Stimulated activated CD4-positive, alpha-beta T cell treated with anti-CD3 and anti-CD28 coated beads, Interleukin-15, amount 100 ng/mL, for 1 hour (primary cell): ENCODE measurements at places on chromosomes 1 and 21.

GRCh38 chr1:173241528-173242347, 34.6 kb upstream of the TNFSF4 start:
- DNase-seq, result no peak

DNA sequence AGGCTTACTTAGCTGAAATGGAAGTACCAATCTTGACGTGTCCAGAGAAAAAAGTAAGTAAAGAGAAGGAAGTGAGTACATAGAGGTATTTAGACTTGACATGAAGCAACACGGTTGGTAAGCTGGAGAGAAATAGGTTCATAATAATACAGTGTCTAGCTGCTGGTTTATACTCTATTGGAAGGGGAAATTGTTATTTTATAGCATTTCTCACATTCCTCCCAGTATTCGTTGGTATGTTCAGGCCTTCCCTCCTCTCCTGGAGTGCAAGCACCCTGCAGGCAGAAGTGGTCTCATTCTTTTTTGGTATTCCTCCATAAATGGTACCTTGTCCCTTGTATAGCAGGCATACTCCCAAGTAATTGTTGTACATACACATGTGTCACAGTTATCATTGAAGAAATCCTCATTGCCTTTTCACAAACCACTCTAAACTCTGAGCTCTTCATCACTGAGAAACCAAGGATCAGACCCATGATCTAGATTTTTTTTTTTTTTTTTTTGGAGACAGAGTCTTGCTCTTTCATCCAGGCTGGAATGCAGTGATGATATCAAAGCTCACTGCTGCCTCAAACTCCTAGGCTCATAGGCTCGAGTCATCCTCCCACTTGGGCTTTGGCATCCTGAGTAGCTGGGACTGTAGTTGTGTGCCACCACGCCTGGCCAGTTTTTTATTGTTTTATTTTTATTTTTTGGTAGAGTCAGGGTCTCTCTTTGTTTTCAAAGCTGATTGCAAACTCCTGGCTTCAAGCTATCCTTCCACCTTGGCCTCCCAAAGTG, 9.8 kb upstream of the IPO9 start:
- DNase-seq, result no peak

GRCh38 chr21:17900990-17901385, 81.8 kb upstream of the C21orf91 start:
- DNase-seq, result no peak

DNA sequence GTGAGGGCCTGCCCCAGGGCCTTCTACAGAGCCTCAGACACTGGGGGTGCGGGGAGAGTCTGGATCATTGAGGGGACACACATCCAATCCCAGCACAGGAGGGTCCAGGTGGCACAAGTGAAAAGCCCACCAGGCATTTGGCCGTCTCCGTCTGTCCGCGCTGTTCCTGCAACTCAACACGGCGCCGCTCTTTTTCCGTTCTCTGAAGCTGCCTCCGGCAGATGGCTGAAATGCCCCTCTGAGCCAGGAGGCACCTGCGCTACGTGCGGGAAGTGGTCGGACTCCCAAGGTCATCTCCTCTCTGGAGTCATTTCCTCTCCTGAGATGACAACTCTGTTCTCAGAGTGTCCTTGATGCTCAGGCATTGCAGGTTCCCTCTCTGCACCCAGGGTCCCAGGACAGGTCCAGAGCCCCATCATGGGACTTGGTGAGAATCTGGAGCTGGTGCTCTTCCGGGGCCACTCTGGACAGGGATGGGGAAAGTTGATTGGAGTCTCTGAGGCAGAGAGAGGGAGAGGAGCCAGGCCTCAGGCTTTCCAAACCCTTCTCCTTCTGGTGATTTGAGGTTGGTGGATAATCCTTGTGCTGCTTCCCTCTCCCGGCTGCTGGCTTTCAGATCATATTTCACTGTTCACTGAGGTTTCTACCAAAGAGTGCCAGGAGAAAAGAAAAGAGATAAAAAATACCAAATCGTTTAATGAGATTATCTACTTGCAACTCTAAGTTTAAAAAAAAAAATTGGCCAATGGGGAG, 14.0 kb upstream of the MIXL1 start:
- DNase-seq, result no peak

DNA sequence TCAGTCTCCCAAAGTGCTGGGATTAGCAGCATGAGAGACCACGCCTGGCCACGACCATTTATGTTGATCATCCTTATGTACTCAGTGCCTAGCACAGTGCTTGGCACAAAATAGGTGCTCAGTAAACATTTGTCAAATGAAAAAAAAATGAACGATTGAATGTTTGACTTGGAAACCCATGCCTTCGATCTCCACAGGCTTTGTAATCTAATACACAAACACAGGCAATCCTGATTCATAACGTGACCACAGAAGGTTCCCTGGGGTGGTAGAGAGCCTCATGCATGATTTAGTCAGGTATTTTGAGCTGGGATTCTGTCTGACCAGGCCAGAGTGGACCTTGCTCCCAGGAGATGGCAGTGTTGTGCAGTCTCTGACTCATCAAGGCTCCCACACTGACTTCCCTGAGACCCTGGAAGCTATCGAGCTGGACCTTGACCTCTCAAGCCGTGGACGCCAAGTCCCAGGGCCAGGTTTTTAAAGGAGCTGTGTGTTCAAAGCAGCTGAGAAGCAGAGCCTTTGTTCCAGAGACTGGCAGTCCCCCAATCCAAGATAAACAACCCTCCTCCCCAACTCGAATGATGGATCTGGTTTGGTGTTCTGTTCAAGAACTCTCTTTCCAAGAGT, 81.1 kb downstream of the PGM1 start:
- DNase-seq, result no peak

DNA sequence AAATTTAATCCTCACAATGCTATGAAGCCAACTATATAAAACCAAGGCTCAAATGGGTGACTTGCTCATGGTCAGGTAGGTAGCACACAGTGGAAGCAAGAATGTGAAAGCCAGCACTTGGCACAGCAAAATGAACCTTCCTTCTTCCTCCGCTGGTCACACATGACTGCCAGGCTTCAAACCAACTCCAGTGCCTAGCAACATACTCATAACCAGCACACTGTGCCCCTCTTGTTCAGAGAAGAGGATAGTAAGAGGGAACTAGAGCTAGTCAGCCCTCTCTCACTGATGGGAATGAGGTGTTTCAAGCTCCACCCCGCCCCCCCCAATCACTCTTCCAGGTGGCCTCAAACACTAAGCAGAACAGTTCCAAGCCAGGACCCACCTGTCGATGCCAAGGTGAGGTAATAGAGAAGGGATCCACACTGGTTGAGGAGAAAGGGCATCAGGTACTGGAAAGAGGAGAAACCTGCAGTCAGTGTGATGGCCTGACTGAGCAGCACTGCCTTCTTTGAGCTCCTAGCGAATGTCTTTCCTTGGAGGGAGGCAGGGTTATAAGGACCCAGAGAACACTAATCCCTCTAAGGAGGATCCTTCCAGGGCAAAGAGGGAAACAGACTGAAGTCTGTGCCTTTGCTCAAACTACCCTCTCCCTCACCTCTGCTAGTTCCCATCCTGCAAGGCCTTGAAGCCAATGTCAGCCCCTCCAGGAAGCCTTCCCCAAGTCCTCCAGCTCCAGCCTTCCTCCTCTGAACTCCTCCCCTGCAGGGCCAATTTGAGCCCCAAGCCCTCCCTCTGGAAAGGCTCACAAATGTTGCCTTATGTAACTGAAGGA, 1.2 kb downstream of the TMEM234 start:
- DNase-seq, result no peak

GRCh38 chr1:59427155-59427554, 130.3 kb downstream of the FGGY start:
- no peak for DNase-seq

DNA sequence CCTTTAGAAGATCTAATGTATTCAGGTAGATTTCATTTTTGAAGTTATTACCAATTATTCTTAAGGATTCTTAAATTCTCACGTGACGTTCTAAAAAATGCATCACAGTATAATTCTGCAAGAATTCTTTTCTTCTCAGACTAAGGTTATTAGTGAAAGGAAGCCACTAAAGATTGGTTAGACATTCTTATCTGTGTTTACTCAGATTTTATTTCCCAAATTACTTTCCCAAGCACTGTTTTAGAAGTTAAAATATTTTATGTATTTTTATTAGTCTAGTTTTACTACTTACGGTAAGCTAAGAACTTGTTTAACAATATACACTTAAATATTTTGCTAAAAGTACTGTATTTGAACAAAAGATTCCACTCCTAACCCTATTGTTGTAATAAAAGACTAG, 28.4 kb downstream of the AGO3 start:
- no peak for DNase-seq

DNA sequence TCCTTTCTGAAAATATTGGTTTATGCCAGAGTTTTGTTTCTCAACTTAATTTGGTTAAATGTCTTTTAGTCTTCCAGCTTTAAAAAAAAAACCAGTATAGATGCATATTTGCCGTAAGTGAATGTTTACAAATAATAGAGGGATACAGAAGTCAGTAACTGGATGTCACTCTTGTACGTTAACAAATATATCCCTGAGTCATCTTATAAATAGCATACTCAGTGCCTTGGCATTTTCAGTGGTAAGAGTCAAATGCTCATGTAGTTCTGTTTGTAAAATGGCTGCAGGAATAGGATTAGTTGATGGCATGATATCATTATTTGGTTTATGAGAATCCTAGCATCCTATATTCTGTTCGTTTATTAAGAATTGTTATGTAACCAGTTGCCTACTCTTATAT, 55.4 kb downstream of the SPEN start:
- no peak for DNase-seq
